CD4-positive, alpha-beta T cell treated with Interleukin-10 for 1 hour (primary cell): ENCODE measurements at places on chromosomes 2 and 18.
A peak's percentile ranks its signal among the peaks of the same experiment; 100 is the strongest.

DNA sequence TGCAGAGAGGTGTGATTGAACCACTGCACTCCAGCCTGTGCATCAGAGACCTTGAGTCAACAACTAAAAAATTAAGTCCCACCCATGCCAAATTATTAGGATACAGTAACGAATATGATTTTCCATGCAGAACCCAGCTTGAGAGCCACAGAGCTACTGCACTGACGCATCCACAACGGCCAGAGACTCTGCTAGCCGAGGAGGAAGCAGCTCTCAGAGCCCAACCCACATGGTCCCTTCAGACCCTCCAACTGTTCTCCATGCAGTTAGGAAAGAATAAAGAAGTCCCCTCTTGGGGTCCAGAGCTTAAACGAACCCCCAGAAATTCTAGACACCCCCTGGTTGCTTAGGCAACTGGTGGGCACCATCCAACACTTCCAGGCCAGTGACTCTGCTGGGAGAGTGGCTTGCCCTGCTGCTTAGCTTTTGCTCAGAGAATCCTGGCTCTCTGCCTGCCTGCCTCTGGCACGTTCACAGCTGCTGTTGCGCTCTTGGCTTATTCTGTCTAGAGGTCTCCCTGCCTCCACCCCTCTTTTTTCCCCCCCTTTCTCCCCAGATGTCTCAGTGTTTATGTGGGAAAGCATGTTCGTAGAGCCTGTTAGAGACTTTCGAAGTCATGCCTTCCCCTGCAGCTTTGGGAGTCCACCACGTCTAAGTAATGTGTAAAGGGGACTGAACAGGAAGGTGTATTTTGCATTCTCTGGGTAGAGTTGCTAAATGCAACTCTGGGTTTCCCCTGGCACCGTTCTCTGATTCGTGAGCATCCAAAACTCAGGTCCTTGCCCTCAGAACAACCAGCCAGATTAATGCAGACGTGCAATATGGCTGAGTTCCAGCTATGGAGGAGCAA is 26.0 kb upstream of the SP3 start:
- no peak for DNase-seq

GRCh38 chr2:201630577-201630976 is 12.7 kb downstream of the TMEM237 start:
- no peak for DNase-seq

GRCh38 chr2:67895227-67895941 is 167.4 kb downstream of the C1D start:
- no peak for DNase-seq

GRCh38 chr2:39150102-39150562 is 29.3 kb upstream of the SOS1 start:
- DNase-seq, result no peak

GRCh38 chr2:101026253-101026701 is 24.2 kb downstream of the RPL31 start:
- no peak for DNase-seq

DNA sequence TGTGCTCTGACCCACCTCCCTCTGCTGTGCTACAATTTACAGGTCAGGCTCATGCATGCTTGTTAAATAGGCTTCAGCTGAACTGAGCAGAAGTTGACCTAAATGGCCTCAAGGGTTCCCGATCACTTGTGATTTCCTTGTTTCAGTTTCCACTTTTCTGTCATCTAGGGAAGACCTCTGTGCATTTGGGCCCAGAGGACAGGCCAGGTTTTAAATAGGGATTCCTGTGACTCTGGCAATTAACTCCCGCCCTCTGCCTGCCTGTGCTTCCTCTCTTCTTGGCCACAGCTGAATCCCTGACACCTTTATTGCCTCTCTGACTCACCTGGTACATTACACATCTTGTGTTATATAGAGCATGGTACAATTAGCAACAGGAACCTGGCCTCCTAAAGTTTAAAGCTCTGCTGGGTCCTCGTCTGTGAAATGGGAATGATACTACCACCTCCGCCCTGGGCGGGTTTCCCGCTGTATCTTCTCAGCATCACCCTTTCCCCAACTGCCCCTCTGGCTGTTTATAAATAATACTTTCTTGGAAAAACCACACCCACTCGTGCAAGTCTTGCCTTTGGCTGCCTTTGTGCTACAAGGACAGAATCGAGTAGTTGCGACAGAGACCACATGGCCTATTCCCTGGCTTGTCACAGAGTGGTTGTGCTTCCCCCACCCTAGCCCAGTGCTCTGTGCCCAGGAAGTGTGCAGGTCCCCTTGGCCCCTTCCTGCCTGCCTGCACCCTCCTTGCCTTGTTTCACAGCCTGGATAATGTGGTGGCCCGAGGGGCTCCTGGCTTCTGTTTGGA is 7.9 kb downstream of the CABLES1 start:
- DNase-seq, result no peak

- no peak for DNase-seq
These were observed 107.6 kb upstream of the NOSTRIN start for GRCh38 chr2:168694866-168695265.

- no peak for DNase-seq
These were observed 608 bp upstream of the VPS4B start for GRCh38 chr18:63422864-63423304.

GRCh38 chr2:166628478-166629136 is 134.6 kb upstream of the SCN7A start:
- no peak for DNase-seq

DNA sequence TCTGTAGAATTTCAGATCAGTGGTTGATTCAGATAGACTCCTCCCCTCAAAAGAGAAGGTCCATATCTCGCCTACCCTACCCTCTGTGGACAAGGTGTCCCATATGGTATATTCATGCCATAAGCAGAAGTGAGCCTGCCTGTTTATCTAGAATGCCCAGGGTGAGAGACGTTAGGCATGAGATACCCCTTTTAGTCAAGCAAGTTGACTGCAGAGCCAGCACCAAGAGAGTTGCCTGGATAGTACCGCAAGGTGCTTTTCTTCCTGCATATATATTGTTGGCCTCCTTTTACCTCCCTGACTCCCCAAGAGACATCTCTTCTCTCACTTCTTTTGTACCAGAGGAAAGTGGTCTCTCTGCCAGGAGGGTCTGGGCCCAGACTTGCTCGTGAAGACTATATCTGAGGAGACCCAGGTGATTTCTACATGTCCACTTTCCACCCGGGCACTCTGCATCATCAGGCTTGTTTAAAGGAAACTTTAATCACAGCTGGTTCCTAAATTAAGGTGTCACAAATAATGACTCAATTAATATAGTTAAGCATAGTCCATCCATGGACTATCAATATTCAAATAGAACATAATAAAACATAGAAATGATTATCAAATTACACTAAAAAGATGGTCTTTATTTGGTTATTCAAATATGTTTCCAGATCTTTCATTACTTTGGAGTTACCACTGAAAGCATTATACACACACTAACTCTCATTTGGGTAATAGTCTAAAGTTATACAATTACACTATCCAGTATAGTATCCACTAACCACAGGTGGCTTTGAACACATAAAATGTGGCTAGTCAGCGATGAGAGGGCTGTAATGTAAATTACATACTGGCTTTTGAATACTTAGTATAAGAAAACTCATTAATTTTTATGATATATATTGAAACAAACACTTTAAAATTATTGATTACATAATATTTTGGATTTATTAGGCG is 4.1 kb downstream of the ITGA4 start:
- DNase-seq, result peak; percentile 58

DNA sequence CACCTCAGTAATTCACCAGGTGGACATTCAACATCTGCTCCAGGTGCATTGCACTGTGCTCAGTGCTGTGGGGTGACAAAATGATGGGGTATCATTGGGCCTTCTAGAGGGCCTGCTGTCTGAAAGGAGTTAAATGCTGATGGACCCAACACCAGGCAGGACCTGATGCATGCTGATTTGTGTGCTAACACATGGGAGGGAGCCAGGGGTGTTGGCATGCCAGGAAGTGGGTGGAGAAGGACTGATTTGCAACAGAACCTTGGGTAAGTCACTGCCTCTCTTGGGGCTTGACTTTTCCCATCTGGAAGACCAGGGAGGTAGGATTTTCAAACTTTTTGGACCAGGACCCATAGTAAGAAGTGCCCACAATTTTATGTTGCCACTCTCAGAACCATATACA is 57.9 kb upstream of the CXCR4 start:
- DNase-seq, result no peak

GRCh38 chr2:174546519-174547506 is 50.8 kb downstream of the WIPF1 start:
- DNase-seq, result peak; percentile 53

DNA sequence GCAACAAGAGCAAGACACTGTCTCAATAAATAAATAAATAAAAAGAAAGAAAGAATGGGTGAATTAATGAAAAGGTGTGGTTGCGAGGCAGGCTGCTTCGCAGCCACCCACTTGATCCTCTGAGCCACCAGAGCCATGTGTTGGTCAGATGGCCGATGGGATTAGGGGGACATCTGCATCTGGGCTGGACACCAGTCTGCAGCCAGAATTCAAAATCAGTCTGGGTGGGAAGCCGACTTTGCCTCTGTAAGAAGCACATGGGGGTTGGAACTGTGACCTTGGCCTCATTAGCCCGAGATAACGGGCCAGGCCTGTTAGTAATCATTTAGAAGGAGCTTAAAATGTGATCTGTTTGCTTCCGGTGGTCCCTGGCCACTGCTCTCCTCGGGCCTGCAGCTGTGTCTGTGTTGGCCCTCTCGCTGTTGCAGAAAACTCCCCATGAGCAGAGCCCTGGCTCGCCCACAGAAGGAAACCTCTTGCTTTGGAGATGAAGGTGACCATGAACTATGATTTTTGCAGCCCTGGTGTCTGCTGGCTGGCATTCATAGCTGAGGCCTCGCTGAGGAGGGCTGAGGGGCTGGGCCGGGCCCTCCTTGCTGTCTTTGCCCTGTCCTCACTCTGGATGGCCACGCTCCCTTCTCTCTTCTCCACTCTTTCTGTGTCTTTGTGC is 94.4 kb downstream of the DYSF start:
- no peak for DNase-seq

- no peak for DNase-seq
These were observed 44.0 kb downstream of the KIF3C start for GRCh38 chr2:25938345-25938744.
